ENCODE measurements at places on chromosomes 1 and 21.

DNA sequence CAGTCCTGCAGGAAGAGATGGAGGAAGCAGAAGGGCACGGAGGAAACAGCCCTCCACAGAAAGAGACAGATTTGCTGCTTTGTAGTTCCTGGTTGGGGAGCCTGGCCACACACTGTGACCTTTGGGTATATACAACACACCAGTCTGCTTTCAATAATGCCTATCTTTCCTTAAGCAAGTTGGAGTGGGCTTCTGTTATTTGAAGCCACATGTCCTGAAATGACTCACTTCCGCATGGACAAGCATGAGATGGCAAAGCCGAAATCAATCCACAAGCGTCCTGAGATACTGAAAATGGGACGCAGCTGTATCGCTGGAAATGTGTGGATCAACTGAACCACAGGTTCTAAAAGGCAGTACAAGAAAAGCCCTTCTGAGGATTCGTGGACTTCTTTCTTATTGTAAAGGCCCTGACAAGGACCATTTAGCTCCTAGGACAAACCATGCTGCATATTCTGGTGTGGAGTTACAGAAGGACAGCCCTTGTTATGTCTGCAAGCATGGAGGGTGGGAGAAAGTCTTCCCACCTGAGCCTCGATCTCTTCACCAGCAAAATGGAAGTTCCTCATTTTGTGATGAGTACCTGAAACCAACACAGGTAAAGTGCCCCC, 22.7 kb upstream of the FHAD1 start:
- DNase-seq: peak; percentile 31

DNA sequence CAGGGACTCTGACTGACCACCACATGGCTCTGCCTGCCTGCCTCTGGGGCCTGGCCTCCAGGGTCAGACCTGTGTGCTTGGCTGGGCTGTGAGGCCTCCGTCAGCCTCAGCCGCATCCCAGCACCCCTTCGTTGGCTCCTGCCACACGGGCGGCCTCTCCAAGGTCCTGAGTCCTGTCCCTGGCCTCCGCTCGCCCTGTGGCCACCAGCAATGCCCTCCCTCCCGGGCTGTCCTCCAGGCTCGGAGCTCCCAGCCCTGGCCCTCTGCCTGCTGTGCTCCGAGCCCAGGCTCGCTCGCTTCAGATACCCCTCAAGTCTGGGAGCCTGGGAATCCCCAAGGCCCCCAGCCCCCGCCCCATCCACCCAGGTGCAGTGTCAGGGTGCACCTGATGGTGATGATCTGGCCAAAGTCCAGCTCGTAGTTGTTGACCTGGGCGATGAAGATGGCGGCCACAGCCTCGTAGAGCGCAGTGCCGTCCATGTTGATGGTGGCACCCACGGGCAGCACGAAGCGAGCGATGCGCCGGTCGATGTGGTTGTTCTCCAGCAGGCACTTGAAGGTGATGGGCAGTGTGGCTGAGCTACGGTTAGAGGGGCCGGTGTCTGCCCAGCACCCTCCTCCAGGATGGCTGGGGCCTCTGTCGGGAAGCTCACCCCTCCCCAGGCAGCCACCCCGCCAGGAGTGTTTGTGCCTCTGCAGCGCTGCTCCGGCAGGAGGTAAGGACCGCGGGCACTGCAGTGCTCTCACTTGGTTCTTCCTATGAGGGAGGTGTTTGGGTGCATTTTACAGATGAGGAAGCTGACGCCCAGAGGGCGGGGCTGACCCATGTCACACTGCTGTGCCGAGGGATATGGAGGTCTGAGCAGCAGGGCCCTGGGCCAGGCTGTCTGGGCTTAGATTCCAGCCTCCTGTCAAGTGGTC, 28.5 kb downstream of the PODN start:
- peak; percentile 18 for DNase-seq

- no peak for DNase-seq
Measured at GRCh38 chr1:10398278-10398733, 558 bp upstream of the PGD start.

GRCh38 chr1:169094897-169095569, 11.5 kb upstream of the ATP1B1 start:
- no peak for DNase-seq

DNA sequence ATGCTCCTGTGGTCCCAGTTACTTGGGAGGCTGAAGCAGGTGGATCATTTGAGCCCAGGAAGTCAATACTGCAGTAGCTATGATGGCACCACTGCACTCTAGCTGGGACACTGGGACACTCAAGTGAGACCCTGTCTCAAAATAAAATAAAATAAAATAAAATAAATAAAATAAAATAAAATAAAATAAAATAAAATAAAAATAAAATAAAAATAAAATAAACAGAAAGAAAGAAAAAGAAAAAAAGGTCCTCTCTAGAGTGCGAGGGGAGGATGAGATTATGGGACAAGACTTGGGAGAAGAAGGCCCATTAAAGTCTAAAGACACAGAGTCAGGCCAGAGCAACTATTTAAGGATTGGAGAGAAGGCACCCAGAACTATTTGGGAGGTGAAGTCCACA, 172.5 kb downstream of the IER5 start:
- no peak for DNase-seq

GRCh38 chr1:172276120-172276818, 144.2 kb upstream of the C1orf105 start:
- DNase-seq: no peak

- DNase-seq: peak; percentile 33
Measured at GRCh38 chr1:18946550-18947381, 9.7 kb downstream of the IFFO2 start.

DNA sequence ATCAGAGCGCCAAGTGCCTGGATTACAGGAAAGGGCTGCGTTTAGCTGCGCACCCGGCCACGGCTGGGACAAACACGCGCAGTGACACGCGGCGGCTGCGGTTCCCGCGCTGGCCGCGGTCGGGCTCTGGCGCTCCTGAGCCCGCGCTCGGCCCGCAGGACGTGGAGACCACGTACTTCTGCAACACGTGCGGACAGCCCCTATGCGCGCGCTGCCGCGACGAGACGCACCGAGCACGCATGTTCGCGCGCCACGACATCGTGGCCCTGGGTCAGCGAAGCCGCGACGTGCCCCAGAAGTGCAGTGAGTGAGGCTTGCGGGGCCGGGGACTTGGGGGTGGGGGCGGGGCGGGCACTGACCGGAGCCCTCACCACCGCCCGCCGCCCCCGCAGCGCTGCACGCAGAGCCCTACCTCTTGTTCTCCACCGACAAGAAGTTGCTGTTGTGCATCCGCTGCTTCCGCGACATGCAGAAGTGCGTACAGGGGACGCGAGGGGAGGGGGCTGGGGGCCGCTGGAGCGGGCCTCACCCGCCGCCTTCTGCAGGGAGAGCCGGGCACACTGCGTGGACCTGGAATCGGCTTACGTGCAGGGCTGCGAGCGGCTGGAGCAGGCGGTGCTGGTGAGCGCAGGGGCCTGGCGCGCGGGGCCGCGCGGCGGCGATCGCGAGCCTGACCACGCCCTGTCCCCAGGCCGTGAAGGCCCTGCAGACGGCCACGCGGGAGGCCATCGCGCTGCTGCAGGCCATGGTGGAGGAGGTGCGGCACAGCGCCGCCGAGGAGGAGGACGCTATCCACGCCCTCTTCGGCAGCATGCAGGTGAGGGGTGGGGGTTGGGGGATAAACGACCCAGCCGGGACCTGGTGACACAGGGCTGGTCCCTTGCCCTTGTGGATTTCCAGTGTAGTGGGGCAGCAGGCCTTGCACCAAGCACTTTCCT, 3.1 kb downstream of the RNF207 start:
- peak; percentile 73 for DNase-seq

DNA sequence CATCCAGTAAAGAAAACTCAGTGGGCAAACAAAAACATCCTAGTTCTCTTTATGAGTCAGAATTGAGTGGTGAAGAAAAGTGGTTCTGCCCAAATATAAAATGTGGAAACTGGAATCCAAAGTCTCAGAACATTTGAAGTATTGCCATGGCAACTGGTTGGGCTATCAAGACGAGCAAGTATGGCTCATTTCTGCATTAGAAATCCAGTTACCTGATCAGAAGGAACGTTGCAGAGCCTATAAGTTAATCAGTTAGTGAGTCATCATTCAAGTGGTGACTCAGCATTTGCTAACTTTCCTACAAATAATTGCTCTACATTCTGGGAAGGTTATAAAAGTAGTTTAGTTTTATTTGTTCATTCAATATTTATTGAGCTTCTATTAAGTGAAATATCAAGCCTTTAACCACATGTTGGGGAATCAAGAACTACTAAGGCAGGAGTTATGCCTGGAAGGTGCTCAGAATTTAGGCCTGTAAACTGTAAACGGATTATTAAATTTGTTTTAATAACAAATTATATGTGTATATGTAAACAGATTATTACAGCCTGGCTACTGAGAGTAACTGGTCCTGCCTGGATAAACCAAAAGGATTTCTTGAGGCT, 104.3 kb downstream of the PAPPA2 start:
- DNase-seq: peak; percentile 2

DNA sequence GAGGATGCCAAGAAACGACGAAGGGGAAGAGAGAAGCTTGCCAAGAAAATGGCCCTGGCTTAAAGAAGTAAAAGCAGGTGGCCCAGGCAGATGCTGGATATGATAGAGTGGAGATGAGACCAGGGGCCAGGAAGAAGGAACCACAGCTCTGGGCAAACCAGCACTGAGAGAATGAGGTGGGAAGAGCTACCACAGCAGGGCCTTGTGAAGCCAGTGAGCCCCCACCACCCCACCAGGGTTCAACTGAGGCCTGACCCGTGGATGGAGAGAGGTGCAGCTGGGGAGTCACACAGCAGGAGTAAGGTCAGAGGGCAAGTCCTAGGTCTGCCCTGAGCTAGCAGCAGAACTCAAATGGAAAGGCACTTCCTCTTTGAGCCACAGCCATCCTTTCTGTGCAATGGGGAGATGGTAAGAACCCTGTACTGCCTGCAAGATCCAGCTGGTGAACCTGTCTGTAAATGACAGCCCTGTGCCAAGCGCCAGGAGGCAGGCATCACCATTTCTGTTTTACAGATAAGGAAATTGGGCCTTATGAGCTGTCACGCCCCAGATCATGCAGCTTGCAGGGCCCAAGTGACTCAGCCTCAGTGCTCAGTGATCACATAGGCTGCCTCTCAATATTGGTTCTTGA, 8.5 kb downstream of the SH3BGRL3 start:
- DNase-seq: peak; percentile 94

DNA sequence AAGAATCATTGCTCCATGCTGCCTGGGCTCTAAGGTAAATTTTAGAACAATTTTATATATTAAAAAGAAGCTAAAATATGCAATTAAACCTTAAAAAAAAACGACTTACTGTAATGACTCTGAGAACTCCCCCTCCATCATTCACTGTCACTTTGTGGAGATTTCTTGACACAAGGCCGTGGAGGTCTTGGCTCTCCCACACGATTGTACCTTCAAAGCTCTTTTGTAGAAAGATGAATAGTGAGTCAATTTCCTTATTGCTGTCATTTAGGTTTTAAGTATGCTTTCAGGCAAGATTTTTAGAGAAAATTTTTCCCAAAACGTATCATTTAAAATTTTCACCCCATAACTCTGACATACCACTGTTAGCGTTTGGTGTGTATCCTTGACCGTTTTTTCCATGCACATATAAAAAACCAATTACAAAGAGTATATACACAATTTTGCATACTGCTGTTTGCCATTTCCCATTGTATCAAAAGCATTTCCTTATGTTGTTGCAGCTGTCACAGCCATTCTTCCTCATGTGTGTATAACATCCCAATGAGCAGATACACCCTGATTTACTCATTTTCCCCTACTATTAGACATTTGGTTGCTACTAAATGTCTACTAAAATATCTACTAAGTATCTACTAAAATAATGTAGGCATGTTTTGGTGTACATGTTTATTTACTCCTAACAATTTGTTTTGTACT, 33.4 kb downstream of the B3GALNT2 start:
- no peak for DNase-seq

DNA sequence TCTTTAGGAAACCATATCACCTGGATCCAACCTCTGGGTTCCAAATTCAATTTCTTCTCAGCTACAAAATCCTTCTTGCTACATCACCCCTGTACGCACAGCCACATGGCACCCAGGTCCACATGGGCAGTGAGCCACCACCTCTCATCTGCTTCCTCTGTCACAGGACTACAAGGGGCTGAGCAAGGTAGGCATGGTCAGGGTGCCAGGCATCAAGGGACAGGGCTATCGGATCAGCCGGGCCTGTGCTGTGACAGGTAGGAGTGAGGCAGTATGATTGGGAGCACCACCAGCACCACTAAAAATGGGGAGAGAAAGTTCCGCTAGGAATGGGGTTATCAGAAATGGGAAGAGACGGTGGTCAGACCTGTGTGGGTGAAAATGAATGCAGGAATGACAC, 29.4 kb downstream of the S100A6 start:
- DNase-seq: no peak

GRCh38 chr1:167447521-167448136, 70.7 kb downstream of the CD247 start:
- DNase-seq: peak; percentile 90

DNA sequence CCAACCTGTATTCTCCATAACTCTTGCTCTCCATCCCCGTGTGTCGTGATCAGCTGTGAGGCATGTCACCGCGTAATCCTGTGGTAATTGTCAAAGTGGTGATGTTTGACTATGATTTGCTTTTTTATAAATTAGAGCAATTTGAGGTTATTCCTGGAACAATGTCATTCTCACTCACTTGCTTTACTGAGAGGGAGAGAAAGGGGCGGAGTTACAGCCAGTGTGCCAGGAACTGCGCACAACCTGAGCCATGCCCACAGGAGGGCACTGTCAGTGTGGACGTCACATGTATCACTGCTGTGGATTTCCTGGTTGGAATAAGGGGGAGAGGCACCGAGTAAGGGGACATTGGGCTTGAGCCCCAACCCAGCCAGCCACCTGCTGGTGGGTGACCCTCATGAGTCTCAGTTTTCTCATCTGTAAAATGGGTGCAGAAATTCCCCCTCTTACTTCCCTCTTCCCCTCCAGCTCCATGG, 6.9 kb downstream of the ADGRB2 start:
- no peak for DNase-seq

GRCh38 chr1:196461521-196461920, 146.7 kb downstream of the KCNT2 start:
- no peak for DNase-seq

DNA sequence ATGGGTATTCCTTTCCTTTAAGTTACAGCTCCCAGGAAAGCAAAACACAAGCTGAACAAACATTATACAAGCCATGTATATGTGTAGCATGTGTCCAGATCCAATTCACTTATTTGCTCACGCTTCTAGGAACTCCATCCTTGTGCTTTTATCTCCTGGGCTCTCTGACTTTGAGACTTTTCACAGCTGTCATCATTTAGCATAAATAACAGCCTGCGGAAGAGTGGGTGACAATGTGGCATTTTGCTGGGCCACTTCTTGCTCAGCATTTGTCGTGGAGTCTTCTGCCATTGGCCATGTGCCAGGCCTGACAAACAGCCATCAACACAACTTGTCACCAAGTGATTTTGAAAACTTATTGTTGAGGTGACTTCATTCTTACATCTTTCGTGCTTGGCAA, 164.3 kb downstream of the KIF26B start:
- no peak for DNase-seq

DNA sequence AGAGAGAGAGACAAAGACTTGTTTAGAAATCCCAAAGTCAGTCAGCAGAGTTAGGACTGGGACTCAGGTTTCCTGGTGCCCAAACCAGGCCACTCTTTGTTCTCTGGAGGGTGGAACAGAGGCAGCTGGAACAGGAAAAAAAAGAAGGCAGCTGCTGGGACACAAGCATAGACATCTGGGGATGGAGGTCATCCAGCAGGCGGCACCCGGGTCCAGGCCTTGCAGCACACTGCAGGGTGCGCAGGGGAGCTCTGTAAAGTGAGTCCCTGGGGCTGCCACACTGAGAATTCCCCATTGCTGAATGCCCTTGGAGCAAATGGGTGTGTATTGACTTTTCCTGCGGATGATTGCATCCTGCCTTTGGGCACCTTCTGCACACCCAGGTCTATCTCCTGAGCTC, 222.9 kb upstream of the CSF3R start:
- no peak for DNase-seq

GRCh38 chr1:84143796-84144565, at the start of gene PRKACB:
PRKACB (plus strand) TSS chr1:84144271; CDS start chr1:84144362, 91 bp downstream.
- peak; percentile 92 for DNase-seq
